ENCODE measurements at places on chromosomes 3 and 15.

DNA sequence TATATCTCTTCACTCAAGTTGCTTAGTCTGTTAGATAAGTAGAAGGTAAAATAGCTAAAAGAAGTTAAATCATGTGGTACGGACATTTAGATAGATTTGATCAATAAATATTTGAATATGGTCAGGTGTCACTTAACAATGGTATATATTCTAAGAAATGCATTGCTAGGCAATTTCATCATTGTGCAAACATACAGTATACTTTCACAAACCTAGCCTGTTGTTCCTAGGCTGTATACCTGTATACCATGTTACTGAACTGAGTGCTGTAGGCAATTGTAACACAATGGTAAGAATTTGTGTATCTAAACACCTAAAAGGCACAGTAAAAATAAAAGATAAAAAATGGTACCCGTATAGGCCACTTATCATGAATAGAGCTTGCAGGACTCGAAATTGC lies 112.8 kb upstream of the CGNL1 start:
- DNase-seq: no peak

- no peak for DNase-seq
Measured at GRCh38 chr3:45608885-45609284, 14.3 kb downstream of the LIMD1 start.

DNA sequence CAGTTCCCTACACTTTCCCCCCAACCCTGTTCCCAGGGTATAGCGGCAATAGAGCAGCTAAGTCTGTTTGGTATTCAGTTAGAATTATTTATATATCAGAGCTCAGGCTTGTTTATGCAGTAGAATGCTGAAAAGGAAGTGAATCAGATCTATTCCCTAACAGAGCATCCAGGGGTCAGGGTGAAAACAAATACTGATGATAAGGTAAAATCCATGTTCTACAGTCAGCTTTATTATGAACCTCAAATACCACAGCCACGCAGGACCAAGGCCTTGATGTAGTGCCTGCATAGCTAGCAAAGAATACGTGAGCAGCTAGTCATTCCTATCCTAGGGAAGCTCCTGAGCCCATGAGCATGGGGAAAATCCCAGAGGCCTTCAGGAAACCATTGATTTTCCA lies 229.7 kb upstream of the ICE2 start:
- DNase-seq: no peak

DNA sequence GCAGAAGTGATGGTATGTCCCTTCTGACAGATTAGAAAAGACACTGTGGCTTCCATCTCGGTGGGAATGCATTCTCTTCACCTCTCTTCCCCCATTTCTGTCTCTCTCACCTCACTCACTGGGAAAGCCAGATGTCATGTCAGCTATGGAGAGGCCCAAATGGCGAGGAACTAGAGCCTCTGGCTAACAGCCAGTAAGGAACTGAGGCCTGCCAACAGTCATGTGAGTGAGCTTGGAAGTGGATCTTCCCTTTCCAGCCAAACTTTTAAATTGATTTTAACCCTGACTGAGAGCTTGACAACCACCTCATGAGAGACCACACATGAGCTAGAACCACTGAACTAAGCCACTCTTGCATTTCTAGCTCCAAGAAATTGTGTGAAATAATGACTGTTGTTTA lies 35.2 kb upstream of the CDAN1 start:
- no peak for DNase-seq

DNA sequence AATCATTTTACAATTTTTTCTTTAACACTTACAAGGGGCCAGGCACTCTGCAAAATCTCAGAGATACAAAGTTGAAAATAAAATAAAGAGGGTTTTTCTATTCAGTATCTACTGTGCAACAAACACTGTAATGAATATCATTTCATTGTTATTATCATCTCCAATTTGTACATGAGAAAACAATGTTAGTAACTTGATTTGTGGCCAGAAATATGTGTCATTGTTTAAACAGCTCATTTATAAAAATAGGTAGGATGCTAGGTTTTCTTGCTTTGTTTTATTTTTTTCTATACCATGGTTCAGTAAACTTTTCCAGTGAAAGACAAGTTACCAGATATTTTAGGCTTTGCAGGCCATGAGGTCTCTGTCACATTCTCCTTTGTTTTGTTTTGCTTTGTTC lies 318.1 kb upstream of the UBE2E2 start:
- DNase-seq: no peak
